ENCODE measurements at places on chromosomes 7 and 10. TPM values are rescaled to one million over a fixed set of nuclear protein-coding genes. Genes with fewer than 3 reads are reported as not detected.
A peak's percentile ranks its signal among the peaks of the same experiment; 100 is the strongest.

GRCh38 chr7:47738563-47739166 is 156.8 kb upstream of the TNS3 start:
- no peak for DNase-seq

GRCh38 chr10:932589-932988 is 1.1 kb upstream of the LARP4B start:
- DNase-seq: no peak

GRCh38 chr10:47451273-47451997 is 32.5 kb downstream of the ANXA8 start:
- no peak for DNase-seq

- no peak for DNase-seq
Measured at GRCh38 chr7:30572212-30572841, 22.4 kb upstream of the GARS1 start.

GRCh38 chr7:37174460-37174859 is 274.2 kb downstream of the ELMO1 start:
- no peak for DNase-seq

DNA sequence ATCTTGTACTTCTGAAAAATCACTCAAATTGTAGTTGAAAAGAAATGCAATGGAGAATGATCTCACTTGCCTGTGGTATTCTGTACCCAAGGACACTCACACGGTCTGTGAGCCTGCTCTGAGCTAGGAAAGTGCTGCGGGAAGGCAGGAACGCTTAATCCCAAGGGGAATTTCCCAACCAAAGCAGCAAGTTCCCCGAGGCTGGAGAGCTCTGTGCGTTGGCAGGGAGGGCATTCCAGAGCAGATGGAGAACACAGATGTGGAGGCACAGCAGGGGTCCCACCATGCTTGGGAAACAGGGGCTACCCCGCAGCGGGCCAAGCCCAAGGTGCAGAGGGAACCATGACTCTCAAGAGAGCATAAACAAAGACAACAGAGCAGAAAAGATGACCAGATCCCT is 13.6 kb downstream of the SVIL start:
- peak; percentile 63 for DNase-seq

GRCh38 chr7:290554-291372 is 793 bp downstream of the FOXL3 start:
- DNase-seq: no peak

- DNase-seq: no peak
Measured at GRCh38 chr7:87151729-87152111, 533 bp upstream of the DMTF1 start.

GRCh38 chr7:69920797-69921196 is 322.5 kb downstream of the AUTS2 start:
- DNase-seq: no peak

DNA sequence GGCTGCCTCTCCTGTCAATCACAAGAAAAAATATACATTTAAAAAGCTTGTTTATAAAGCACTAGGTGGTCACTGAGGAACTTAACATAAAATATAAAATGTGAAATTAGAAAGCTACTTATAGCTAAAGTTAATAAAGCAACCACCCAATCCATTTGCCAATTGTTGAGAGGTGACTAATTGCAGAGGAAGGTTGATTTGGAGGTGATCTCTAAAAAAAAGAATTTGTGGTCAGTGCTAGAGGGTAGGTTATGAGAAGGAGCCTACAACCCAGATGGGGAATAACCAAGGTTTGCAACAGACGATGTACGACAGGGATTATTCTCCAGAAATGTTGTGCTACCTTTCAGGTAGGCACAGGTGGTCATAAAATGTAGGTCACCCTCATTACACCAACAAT is 444.2 kb upstream of the C7orf33 start:
- no peak for DNase-seq

DNA sequence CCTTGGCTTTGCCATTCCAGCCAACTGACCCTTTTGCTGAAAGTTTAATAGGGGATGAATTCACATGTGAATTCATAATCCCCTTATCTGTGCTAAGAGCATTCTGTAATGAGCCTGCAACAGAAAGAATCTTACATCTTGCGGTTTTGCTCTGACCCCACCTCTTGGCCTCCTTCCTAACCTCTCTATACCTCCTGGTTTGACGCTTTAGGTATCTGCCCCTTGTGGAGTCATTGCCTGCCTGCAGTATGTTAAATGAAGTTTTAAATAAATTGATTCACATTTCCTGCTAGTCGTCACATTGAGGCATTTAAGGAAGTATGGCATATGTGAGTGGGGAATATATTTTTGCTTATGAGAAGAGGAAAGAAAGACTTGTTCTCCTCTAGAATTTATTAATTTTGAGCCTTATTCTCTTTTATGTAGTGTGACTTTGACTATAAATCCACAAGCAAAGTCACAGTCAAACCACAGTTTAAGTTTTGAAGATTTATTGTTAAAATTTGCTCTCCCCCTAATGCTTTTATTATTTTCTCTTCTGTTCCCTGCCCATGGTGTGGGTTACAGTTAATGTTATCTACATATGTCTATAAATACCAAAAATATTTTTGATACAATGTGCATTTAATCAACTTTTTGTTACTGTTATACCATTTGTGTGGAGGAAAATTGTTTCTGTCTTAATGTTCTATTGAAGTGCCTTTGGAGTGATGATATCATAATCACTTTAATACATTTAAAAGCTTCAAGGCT is 60.9 kb downstream of the LRMDA start:
- no peak for DNase-seq

- no peak for DNase-seq
Measured at GRCh38 chr7:151453326-151453791, 13.4 kb upstream of the CRYGN start.

DNA sequence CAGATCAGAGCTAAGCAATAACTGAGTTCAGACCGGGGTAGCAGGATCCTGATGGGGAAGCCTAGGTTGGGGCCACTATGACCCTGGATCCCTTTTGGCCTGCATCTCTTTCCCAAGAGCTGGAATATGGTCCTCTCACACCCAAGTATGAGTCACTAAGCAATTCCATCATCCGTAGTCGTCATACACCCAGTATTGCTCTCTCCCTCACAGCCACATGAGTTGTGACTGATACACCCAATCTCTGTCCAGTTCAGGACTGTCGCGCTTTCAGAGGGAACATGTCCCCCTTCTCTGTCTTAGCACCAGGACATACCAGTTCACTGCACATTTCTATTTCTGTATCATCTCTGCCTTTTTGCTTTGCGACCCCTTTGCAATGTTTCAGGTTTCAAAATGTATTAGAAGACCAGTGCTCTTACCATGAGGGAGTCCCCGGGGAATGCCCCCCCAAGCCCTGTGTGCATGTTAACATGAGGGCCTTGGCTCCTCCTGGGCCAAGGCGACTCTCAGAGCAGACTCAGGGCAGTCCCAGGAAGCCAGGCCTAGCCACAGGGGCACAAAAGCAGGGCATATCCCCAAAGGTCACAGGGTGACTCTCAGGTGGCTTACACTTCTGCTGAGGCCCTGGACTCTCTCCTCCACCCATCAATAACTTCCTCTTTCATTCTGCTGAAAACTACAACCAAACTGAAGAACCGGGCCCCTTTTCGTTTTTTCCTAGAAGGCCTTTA is 75.3 kb upstream of the SAMD8 start:
- peak; percentile 44 for DNase-seq

DNA sequence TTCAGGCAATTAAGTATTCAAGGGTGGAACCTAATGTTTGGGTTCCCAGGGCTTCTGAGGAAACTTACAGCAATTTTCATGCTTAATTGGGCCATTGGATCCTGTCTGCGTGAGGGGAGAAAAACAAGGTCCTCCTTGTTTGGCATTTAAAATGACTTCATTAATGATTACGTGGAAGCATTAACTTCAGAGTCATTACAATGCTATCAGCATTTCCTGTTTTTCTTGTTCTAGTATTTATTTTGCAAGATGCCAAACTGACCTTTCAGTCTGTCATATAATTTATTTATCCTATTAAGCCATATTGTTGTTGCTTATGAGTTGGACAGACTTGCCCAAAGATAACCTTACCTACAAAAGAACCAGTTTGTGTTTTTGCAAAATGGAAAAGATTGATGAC is 324.1 kb upstream of the LRRN3 start:
- no peak for DNase-seq

GRCh38 chr7:158611541-158611940 is 23.9 kb upstream of the PTPRN2 start:
- no peak for DNase-seq

DNA sequence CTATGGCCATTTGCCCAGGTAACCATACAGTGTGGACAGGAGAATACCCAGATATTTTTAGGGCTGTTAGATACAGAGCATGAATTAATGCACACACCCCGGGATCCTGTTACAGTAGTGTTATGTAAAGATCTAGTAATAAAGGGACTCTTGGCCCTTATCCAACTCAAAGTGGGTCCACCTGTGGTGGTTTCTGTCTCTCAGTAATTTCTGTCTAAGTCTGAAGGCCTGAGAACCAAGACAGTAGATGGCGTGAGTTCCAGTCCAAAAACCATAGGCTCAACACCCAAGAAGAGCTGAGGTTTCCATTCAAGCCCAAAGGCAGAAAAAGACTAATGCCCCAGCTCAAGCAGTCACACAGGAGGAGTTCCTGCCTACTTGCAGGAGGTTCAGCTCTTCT is 277.7 kb downstream of the ZEB1 start:
- DNase-seq: no peak

DNA sequence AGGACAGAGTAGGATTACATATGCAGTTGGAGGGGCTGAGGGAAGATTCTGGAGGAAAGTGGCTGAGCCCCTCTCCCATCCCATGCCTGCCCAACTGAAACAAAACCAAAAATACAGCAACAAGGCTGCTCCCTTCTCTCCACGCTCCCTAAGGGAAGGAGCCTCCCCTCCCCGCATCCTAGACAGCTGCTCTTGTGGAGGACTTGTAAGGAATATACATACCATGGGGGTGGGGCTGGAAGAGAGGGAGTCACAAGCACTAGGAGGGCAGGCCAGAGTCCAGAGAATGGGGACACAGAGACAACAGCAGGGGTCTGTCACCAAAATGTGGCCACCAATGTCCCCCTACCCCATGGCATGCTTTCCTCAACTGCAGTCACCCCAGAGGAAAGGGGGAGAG is 13.2 kb downstream of the LDB1 start:
- DNase-seq: no peak

DNA sequence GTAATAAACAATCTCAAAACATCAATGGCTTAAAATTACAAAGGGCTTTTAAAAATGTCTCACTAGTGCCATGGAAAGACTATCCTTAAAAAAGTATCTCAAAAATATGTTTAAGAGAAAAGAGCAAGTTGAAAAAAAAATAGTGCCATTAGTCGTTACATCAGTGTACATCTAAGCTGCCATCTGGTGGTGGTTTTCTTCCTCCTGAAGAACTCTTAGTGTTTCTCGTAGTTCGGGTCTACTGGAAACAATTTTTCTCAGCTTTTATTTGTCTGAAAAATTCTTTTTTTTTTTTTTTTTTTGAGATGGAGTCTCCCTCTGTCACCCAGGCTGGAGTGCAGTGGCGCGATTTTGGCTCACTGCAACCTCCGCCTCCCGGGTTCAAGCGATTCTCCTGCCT is 5.9 kb upstream of the GARIN1A start:
- DNase-seq: no peak

GRCh38 chr7:106050002-106050745 is 61.9 kb downstream of the SYPL1 start:
- DNase-seq: no peak

GRCh38 chr7:68963552-68963951 is 634.7 kb upstream of the AUTS2 start:
- DNase-seq: no peak

GRCh38 chr7:155581107-155581830 is 34.9 kb upstream of the CNPY1 start:
- no peak for DNase-seq

DNA sequence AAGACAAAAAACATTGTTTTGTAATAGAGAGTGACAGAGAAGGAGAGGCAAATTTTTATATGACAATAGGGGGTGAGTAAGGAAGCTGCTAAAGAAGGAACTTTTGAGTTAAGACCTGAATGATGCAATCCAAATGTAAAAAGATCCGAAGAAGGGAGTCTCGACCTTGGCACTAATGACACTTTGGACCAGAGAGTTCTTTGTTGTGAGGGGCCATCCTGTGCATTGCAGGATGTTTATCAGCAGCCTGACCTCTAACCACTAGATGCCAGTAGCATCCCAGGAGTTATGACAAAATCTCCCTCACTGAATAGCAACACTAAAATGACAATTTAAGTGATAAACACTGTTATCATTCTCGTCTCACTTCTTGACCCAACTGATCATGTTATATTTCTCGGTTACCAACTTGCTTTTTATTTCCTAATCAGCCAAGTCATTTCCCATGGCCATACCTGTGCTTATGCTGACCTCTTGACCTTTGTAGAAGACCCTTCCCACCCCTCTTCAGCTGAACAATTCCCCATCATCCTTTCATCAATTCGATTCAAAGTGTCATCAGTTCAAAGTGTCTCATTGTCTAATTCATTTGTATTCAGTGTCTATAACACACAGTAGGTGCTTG is 30.0 kb downstream of the DGKI start:
- no peak for DNase-seq

DNA sequence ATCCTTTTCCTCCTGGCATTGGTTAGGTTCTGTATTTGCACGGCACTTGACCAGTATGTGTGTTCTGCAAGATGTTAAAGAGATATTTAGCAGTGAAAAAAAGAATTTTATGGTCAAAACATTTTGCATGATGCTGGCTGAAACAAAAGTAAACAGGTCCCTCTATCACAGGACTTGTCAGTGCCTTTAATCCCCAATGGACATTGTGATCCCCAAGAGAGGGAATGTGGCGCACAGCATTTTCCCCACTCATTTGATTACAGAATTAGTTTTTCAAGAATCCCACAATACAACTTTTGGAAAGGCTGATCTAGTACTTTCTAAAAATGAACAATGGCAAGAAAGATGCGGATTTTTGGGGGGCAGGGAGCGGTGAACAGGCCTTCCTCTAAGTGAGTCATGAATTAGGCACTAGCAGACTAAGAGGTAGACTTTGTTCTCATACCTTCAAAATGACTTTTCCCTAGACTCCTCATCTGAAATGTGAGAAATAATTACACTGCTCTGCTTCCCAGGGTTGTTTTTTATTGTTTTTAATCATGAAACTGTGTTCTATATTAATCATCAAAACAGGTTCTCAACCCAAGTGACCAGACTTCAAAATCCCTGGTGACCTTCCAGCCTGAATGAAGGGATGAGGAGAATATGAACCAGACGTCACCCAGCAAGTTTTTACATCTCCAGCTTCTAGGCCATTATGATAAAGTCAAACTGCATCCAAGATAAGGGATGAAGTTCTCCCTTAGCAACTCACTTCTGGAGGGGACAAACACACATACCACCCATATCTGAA is 8.6 kb downstream of the FBXW4 start:
- no peak for DNase-seq

Gene FAM25C
- total RNA-seq: not detected

Gene CPA2
- not detected for total RNA-seq

Gene CALML3
- not detected for total RNA-seq

All from glutamatergic neuron (in vitro differentiated cells).